ENCODE measurements at places on chromosomes 6 and 20. TPM values are rescaled to one million over a fixed set of nuclear protein-coding genes. Genes with fewer than 3 reads are reported as not detected.

Gene GPX5
- not detected for total RNA-seq

Gene TFAP2D
- not detected for total RNA-seq

DNA sequence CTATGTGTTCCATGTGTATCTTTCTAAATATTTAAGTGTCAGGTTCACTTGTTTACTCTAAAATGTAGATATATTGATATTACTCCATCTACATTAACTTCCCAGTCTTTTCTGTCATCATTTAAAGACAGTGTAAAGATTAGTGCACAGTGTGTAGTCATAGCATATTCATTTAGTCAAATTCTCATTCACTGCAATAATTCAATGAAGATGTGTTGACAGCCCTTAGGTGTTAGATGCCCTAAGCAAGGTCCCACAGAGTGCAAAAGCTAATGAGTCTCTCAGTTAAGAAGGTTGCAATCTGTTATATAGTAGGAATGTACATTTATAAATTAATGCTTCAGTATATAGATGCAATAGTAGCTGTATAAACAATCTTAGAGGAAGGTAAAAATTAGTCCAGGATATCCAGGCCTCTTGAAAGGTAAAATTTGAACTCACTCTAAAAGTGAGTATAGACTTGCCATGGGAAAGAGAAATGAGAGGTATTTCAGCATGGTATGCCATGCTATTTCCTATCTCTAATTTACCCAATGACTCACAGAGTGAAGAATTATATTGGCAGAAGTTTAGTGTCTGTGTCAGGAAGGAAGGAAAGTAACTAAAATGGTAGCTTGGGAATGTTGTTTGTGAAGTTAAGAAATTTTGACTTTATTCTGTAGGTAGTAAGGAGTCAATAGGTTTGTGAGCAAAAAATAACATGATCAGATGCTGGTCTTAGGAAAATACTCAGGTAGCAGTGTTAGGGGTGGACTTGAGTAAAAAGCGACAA lies 969.9 kb upstream of the CITED2 start:
- no peak overlapping the region for H3K4me3 ChIP-seq
- H3K36me3 ChIP-seq = no peaks in the 10 kb centered on the region
- no peak for DNase-seq
- H3K4me1 ChIP-seq = no peaks in the 10 kb centered on the region
- no peak overlapping the region for H3K27ac ChIP-seq
- H3K27me3 ChIP-seq = no peaks in the 10 kb centered on the region

- H3K4me3 ChIP-seq = no peak overlapping the region
- no peak for DNase-seq
- H3K27ac ChIP-seq = no peak overlapping the region
Measured at GRCh38 chr6:56434606-56435005, 187.2 kb upstream of the COL21A1 start.

GRCh38 chr20:33120934-33121333 lies 41.5 kb downstream of the BPIFB4 start:
- no peaks in the 10 kb centered on the region for H3K36me3 ChIP-seq
- H3K27me3 ChIP-seq = peaks cover 4% of the 10 kb centered on the region
- peaks cover 14% of the 10 kb centered on the region for H3K4me1 ChIP-seq
- DNase-seq = no peak
- no peak overlapping the region for H3K27ac ChIP-seq
- no peak overlapping the region for H3K4me3 ChIP-seq

DNA sequence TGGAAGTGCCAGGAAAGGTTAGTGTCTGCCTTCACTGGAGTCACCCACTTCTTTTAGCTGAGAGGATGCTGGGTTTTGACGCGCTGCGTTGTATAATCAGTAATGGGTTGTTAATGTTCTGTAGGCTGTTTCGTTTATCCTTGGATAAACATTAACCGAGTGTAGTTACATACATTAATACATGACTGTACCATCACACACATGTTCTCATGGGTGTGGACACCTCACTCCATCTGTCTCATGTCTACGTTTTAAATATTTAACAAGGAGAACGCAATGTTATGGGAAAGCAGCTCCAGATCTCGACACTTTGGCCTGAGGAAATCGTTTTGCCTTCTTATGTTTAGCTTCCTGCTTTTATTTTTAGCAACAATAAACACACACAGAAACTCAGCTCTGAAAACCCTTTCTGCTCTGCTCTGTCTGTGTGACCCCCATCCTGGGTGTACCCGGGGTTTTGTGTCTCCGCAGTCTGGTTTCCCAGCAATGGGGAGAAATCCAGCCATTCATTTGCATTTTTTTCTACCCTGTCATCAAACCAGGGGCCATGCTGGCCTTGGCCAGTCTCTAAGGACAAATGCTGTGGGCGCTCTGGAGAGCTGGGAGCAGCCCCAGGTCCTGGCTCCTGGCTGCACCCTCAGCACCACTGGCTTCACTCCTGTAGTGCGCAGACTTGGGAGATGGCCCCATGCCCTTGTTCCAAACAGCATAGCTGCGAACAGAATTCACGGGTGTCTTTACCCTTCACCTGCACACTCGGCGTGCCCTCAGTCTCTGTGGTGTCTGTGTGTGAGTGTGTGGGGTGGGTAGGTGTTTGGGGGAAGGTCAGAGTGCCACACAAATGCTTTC lies 110.8 kb downstream of the ERMARD start:
- no peaks in the 10 kb centered on the region for H3K36me3 ChIP-seq
- H3K4me3 ChIP-seq = no peak overlapping the region
- no peak overlapping the region for H3K27ac ChIP-seq
- H3K4me1 ChIP-seq = peaks cover 5% of the 10 kb centered on the region
- DNase-seq = no peak

DNA sequence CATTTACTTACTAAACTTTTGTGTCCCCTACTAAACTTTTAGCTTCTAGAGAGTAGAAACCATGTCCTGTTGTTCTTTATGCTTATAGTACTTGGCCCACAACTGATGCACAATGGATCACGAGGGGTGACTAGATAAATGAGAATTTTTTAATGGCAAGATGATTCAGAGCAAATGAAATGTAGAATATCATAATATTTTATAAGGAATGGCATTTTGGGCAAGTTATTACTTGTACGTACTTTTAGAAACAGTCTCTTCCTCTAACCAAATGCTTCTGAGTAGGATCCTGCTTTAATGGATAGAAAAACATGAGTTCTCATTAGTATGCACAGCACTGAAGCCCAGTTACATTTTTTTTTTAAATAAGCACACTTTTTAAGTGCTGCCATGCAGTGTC lies 336.3 kb downstream of the NRN1 start:
- H3K27me3 ChIP-seq = no peaks in the 10 kb centered on the region
- H3K36me3 ChIP-seq = peaks cover 2% of the 10 kb centered on the region
- no peak for DNase-seq
- peaks cover 21% of the 10 kb centered on the region for H3K4me1 ChIP-seq

- peak overlapping the region; percentile 99 for H3K27ac ChIP-seq
- no peaks in the 10 kb centered on the region for H3K27me3 ChIP-seq
- H3K4me3 ChIP-seq = peak overlapping the region; percentile 5
- H3K4me1 ChIP-seq = peaks cover 48% of the 10 kb centered on the region
- no peak for DNase-seq
Measured at GRCh38 chr20:32251470-32251869, 26.0 kb upstream of the KIF3B start.

DNA sequence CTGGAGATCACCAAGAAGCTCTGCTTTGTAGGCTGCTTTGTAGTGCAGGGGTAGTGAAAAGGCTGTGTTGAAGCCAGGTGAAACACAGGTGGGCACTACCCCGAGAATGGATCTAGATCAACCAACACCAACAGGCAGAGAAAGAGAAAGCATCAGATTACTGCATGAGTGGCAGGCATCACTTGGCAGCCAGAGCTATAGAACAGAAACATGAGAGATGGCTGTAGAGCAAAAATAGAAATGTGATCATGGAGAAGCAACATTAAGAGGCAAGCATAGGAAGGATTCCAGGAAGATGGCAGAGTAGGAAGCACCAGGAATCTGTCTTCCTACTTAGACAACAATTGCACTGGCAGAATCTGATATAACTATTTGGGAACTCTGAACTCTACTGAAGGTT lies 311.1 kb upstream of the TCF21 start:
- H3K27me3 ChIP-seq = peaks cover 2% of the 10 kb centered on the region
- H3K4me1 ChIP-seq = no peaks in the 10 kb centered on the region
- H3K27ac ChIP-seq = no peak overlapping the region
- no peak overlapping the region for H3K4me3 ChIP-seq

GRCh38 chr6:32852018-32852843 lies 1.3 kb downstream of the TAP1 start:
- H3K36me3 ChIP-seq = peaks cover 81% of the 10 kb centered on the region
- H3K27me3 ChIP-seq = no peaks in the 10 kb centered on the region
- no peak for DNase-seq

GRCh38 chr6:131398176-131398575 lies 174.8 kb upstream of the ARG1 start:
- H3K4me1 ChIP-seq = peaks cover 16% of the 10 kb centered on the region
- H3K36me3 ChIP-seq = peaks cover 40% of the 10 kb centered on the region
- no peak overlapping the region for H3K27ac ChIP-seq
- H3K27me3 ChIP-seq = no peaks in the 10 kb centered on the region
- no peak overlapping the region for H3K4me3 ChIP-seq

DNA sequence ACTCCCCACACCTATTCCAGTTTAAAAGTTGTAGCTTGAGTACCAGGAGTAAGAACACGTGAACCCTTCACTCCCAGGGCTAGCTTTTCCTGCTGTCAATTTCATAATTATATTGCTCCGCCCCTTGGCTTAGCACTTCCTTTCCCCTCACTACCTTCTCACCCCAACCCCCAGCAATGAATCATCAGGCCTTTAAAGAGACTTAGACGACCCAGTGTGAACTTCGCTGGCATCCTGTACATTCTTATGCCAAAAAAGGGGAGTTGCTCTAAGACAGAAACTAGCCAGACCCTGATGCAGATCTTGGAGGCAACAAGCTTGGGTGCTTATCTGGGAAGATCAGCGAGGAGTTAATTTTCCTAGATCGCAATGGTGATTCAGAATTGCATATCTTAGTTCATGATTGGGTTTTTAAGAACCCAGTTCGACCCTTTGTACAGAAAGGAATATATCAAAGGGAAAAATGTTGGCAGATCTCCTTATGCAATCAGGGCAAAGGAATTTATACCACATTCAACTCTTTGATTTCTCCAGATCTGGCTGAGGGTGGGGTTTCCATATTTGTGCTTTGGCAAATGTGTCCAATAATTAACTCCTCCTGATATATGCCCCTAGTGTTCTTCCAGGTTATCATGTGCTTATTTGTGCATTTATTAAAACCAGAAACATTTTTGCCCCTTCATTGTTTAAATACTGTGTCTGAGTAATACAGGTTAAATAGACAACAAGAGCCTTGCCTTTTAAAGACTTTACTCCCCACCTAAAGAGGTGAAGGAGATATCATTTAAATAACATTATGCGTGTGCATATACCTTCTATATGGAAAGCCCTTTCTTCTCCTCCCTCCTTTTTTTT lies 8.1 kb upstream of the ATXN1 start:
- H3K27me3 ChIP-seq = peaks cover 2% of the 10 kb centered on the region
- peaks cover 16% of the 10 kb centered on the region for H3K36me3 ChIP-seq
- H3K4me3 ChIP-seq = no peak overlapping the region

GRCh38 chr20:19049514-19049913 lies 162.9 kb upstream of the SLC24A3 start:
- H3K4me1 ChIP-seq = no peaks in the 10 kb centered on the region
- H3K36me3 ChIP-seq = no peaks in the 10 kb centered on the region
- H3K27ac ChIP-seq = no peak overlapping the region
- H3K4me3 ChIP-seq = no peak overlapping the region
- no peak for DNase-seq

DNA sequence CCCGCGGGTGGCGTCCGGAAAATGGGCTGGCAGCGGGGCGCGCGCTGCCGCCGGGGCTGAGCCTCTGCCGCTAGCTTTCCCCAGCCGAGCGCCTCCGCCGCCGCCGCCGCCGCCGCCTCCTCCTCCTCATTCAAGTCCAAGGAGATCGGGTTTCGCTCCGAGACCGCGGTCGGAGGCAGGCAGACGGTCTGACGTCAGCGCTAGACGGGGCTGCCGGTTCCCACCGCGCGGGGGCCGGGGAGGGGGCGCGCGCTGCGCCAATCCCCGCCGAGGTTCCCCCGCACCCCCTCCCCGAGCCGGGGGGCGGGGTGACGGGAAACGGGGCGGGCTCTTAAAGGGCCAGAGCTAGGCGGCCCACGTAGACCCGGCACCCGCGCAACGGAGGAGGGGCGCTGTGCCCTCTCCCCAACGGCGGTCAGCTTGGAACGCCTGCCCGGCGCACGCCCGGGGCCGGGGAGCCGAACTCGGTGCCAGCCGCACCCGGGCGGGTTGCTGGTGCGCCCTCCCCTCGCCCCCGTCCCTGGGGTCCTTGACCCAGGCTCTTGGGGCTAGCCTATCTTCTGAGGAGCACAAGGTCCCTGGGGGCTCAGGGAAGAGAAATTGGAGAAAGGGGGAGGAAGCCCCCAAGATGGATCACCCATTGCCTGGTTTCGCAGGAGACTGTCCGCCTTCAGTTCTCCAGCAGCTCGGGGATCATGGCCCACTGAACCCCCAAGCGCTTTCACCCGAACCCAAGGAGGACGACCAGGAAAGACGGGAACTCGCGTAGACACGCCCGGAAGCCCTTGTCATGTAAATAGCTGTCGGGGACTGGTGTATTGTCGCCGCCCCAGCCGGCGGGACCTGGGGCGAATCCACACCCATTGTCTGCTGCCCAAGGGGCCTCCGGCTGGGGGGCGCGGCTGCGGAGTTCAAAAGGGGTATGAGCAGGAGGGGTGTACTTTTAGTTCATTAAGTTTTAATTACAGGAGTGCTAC lies at the start of gene PMEPA1:
TSS of gene PMEPA1 (minus strand) at position 193 of the 977 bp plus-strand sequence. CDS start 433 bp downstream, outside the sequence.
- peak; percentile 80 for DNase-seq
